ENCODE measurements at places on chromosomes 1 and 21.
A peak's percentile ranks its signal among the peaks of the same experiment; 100 is the strongest.

- peak; percentile 15 for DNase-seq
Measured at GRCh38 chr1:3054474-3054873, 14.5 kb upstream of the PRDM16 start.

DNA sequence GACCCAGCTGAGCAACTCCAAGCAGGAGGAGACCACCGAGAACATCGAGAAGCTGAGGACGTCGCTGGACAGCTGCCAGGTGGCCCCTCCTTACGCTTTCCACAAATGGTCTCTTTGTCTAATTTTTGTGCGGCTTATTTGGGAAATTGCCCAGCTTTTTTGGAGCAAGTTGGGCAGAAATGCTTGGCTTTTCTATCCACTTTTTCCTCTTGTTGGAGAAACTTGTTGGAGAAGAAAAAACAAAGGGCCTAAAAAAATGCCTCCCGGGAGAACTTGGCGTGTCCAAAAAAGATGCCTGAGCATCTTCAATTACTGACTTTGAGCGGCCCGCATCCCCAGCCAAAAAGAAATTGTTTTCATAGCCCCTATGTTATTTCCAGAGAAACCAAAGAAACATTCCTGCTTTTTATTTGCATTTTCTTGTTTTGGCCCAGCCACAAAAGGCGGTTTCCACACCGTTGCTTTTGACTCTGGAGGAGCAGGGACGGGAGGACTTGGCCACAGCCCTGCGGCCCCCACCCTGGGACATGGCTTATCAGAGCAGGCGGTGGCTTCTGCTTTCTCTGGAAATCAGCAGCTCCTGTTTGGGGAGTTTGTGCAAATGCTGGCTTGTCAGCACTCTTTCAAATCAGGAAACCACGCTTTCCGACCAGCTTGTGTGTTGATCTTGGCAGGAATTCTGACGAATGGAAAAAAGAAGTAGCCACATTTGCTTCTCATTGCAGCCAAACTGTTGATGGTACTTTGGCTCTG is 81.2 kb upstream of the EFHD2 start:
- no peak for DNase-seq

DNA sequence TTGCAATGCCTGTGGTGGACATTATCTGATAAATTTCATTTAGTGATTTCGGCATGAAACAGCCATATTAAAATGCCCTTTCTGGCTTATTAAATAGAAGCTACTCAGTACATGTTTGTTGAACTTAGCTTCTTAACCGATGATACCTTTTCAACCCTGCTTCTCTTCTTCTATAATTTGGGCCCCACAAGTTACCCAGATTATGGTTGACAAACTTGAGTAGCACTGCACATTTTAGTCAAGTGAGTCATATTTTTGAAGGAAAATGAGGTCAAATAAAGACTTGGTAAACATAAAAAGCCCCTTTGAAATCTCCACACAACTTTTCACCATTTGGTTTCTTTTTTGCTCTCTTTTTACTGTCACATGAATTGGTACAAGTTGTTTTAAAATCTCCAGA is 33.8 kb downstream of the GIPC2 start:
- DNase-seq: no peak

GRCh38 chr1:234912548-234913277 is 215.9 kb downstream of the TOMM20 start:
- DNase-seq: peak; percentile 20

DNA sequence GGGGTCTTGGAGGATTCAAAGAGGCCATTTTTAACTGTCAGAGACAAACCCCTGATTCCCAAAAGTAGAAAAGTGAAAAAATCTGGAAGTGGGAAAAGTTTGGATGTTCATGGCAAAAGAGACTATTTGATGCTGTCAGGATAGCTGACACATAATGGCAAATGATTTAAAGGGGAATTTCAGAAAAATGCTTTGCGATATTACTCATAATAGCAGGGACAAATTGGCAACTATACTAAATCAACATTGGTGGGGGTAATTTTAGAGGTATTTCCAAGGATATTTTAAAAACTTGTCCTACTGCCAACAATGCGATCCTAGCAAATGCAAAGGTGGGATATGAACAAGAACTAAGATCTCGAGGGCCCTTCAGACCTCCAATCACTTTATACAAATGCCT is 5.3 kb upstream of the GSTM4 start:
- no peak for DNase-seq

GRCh38 chr1:29657816-29658215 is 421.5 kb downstream of the PTPRU start:
- DNase-seq: no peak

DNA sequence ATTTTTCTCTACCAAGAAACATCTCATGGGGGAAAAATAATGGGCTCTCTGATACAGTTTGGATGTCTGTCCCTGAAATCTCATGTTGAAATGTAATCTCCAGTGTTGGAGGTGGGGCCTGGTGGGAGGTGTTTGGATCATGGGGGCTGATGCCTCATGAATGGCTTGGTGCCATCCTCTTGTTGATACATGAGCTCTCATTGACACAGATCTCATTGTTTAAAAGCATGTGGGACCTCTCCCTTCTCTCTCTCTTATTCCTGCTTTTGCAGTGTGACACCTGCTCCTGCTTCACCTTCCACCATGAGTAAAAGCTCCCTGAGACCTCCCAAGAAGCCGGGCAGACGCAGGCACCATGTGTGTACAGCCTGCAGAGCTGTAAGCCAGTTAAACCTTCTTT is 332.5 kb upstream of the NRIP1 start:
- no peak for DNase-seq

DNA sequence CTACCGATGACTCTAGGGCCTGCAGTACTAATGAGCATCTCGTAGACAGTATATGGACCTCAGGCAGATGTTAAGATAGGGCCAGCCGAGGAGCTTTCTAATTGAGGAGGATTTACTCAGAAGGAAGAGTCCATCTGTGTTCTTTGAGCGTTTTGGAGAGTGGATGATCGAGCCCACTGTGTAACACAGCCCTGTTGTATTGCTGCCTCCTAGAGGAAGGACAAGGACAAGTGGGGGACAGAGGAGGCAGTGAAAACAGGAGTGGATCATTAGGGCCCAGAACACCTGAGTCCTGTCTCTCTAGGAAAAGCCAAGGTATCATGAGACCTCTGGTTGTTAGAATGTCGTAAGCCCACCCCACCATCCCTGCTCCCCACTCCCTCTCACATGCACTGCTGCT is 62.9 kb downstream of the TBX19 start:
- DNase-seq: no peak

GRCh38 chr1:204990059-204990664 is 52.9 kb upstream of the CNTN2 start:
- no peak for DNase-seq

- DNase-seq: no peak
Measured at GRCh38 chr1:4033129-4033676, 133.1 kb upstream of the C1orf174 start.

- peak; percentile 77 for DNase-seq
Measured at GRCh38 chr1:93447481-93448291, at the start of gene FNBP1L. TSS of gene FNBP1L (plus strand) at chr1:93448118. CDS start at chr1:93448282, 164 bp downstream.

GRCh38 chr1:7962014-7962335 is 464 bp downstream of the PARK7 start:
- no peak for DNase-seq

- DNase-seq: no peak
Measured at GRCh38 chr1:53381790-53382401, 54.0 kb upstream of the LRP8 start.

GRCh38 chr1:1430992-1431844 is 4.3 kb upstream of the VWA1 start:
- no peak for DNase-seq

- DNase-seq: no peak
Measured at GRCh38 chr21:28439251-28439650, 553.4 kb downstream of the LTN1 start.

GRCh38 chr1:20612221-20612746 is 21.0 kb upstream of the PINK1 start:
- no peak for DNase-seq

DNA sequence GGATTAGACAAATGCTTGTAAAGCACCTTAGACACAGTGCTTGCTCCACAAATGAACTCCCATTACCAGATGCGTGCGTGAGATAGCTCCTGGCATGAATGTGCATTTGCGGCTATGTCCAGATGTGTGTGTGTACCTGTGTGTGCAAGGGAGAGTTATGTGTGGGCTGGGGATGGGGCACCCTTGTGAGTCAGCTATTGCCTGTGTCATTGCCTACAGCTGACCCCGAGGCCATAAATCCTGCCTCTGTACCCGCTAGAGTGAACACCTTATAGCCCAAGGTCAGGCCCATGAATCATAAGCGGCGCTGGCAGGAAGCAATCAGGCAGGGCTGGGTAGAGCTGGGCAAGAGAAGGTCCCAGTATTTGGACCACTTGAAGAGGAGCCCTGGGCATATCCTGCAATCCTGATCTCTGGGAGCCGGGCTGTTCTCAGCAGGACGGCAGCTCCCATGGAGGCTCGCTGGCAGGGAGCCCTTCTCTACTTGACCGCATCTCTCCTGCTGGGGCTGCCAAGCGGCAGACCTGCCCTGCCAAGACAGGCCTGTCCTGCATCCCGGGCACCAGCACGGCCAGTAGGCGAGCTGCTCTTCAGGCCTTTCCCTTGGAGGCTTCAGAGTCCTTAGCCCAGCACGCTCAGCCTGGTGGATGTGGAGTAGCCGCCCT is 86.4 kb downstream of the TMEM53 start:
- DNase-seq: no peak

Measured in activated T-cell treated with anti-CD3 and anti-CD28 coated beads, Interleukin-2, amount 50 U/mL, for 24 hours (primary cell).